M059J (cell line): ENCODE measurements at places on chromosomes 3 and 15.

- DNase-seq: peak; percentile 93
Measured at GRCh38 chr3:13544293-13544831, 4.6 kb upstream of the FBLN2 start.

GRCh38 chr15:55965091-55965490, 28.3 kb downstream of the NEDD4 start:
- DNase-seq: peak; percentile 12

GRCh38 chr15:89814112-89814742, 425 bp downstream of the ANPEP start:
- no peak for DNase-seq

- no peak for DNase-seq
Measured at GRCh38 chr3:182782149-182782548, 11.2 kb upstream of the ATP11B start.

GRCh38 chr3:46395766-46396530, 10.9 kb downstream of the CCR5AS start:
- DNase-seq: peak; percentile 45

- DNase-seq: no peak
Measured at GRCh38 chr3:55692295-55692956, 205.3 kb upstream of the WNT5A start.

GRCh38 chr3:143849854-143850549, 1.7 kb upstream of the SLC9A9 start:
- peak; percentile 53 for DNase-seq

DNA sequence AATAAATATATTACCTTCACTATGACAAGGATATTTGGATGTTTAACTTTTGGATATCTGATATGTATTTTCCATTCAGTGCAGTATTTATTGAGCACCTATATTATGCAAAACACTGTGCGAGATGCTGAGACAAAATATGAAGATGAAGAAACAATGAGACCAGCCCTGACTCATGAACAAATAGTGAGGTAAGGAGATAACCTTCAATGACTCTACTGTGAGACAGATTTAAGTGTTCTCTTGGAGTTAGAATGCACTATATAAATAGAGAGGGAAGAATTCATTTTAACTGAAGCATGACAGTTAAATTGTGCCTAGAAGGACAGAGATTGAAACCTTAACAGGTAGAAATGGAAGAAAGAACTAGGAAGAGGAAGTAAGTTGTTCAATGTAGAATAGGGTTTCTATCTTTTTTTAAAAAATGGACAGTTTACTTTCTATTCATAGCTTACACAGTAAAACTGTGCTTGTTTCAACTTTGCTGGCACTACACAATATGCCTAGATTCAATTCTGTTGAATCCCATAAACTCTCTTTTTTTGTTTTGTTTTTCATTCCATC, 124.2 kb downstream of the ZBTB20 start:
- DNase-seq: no peak

- no peak for DNase-seq
Measured at GRCh38 chr3:154522036-154522602, 92.1 kb upstream of the GPR149 start.

- DNase-seq: no peak
Measured at GRCh38 chr3:48214225-48214624, 9.1 kb upstream of the CAMP start.

- DNase-seq: no peak
Measured at GRCh38 chr15:43270676-43271306, 4.1 kb upstream of the TGM5 start.

DNA sequence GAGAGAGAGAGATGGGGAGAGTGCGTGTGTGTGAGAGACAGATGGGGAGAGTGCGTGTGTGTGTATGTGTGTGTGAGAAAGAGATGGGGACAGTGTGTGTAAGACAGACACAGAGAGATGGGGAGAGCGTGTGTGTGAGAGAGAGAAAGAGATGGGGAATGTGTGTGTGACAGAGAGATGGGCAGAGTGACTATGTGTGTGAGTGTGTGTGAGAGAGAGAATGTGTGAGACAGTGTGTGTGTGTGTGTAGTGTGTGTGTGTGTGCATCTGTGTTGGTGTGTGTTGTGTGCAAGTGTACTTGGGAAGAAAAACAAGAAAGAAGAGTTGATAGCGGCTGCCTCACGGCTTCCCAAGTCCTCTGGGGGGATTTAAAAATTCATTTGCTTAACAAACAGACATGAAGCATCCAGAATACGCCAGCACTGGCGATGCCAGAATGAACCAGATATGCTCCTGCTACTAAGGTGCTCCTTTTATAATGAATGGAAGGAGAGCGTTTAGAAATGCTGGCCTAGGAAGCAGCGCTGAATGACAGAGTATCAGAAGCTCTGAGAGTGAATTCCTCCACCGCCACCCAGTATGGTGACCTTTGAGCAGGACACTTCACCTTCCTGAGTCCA, 186.1 kb upstream of the TSC22D2 start:
- no peak for DNase-seq

DNA sequence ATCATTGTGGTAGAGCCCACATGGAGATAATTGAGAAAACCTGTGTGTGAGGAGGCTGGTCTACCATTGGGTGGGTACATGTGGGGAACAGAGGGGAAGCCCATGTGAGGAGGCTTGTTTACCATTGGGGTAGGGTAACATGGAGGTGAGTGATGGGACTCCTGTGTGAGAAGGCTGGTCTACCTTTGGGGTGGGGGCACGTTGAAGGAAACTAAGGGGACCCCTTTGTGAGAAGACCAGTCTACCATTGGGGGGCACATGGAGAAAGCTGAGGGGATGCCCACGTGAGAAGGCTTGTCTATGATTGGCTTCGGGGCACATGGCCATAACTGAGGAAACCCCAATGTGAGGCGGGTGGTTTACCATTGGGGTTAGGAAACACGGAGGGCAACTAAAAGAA, 158.5 kb downstream of the FBLN2 start:
- DNase-seq: no peak

GRCh38 chr15:31081588-31082250, 19.8 kb downstream of the TRPM1 start:
- peak; percentile 51 for DNase-seq

DNA sequence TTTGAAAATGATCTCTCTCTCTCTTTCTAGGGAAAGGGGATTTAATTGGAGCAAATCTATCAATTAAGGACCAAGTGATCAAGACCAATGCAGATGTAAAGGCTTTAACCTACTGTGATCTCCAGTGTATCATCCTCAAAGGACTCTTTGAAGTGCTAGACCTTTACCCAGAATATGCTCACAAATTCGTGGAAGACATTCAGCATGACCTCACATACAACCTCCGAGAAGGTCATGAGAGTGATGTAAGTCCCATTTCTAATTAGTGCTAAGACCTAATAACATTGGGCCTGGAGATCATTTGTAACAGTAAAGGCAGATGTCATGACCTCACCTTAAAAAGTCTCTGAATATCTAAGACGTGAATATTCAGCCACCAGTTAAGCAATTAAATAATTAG, 308.4 kb downstream of the KCNH8 start:
- no peak for DNase-seq

DNA sequence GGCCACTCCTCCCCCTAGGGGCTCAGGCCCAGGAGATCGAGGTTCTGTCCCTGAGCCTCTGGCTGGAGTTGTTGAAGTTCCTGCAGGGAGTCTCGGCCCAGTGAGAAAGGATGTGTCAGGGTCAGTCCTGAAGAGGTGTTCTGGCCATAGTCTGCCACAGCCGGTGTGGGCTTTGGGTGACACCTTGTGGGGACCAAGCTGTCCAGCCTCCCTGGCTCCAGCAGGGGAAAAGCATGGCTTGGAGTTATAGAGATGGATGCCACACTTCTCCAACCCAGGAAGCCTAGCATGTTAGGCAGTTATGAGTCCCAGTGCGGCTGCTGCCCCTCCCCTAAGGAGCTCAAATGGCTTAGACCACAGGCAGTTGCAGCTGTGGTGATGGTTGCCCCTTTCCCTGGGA, 945.6 kb upstream of the GBE1 start:
- DNase-seq: peak; percentile 12

- peak; percentile 86 for DNase-seq
Measured at GRCh38 chr15:75145027-75145841, 56.4 kb upstream of the C15orf39 start.

DNA sequence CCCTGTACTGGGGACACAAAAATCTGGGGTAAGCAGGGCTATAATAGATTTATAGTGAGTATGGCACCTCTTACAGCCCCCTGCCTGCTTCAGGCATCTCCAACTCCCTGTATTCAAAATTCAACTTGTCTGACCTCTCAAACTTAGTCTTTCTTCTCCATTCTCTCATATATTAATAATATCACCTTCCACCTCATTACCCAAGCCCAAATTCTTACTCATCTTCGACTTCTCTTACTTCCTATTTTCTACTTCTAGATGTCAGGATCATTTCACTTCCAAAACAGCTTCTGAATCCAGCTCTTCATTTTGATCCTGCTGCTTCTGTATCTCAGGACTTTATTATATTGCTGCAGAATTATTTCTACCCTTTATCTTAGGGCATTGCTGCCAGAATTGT, 290.7 kb downstream of the CHST2 start:
- DNase-seq: no peak

- DNase-seq: no peak
Measured at GRCh38 chr3:52221563-52222318, 3.7 kb downstream of the TLR9 start.

DNA sequence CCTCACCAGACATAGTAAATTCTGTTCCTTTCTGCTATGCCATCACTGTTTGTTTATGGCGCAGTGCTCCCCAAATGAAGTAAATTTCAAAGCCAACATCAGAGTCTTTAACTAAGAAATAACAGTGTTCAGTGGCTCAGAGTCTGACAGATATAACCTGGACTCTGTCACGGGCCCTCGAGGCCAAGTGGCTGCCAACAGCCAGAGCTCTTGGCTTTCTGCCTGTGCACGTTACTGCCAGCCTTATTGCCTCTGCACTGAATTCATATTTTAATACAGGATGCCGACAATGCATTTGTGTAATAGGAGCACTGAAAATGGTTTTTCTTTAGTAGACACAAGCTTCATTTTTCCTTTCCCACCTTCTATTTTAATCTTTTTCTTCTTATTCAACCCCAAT, 219.9 kb downstream of the NLGN1 start:
- no peak for DNase-seq

DNA sequence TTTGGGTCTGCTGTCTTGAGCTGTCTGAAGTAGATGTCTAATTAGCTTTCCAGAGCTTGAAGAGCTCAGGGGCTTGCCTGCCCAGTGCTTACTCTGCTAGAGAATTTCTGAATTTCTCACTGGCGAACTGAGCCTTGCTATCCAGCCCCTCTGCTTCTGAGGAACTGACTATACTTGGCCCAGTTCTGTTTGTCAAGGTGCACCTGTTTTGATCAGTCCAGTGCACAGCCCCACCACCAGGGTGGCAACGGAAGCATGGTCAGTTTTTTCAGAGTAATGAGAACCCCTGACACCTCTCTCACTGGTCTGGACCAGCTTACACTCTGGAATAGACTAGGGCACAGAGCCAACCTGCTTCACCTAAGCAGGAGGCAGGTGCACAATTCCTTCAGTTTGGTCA, 25.2 kb downstream of the ITGB5 start:
- DNase-seq: no peak

GRCh38 chr3:181919375-181919774, 207.7 kb downstream of the SOX2 start:
- peak; percentile 18 for DNase-seq

DNA sequence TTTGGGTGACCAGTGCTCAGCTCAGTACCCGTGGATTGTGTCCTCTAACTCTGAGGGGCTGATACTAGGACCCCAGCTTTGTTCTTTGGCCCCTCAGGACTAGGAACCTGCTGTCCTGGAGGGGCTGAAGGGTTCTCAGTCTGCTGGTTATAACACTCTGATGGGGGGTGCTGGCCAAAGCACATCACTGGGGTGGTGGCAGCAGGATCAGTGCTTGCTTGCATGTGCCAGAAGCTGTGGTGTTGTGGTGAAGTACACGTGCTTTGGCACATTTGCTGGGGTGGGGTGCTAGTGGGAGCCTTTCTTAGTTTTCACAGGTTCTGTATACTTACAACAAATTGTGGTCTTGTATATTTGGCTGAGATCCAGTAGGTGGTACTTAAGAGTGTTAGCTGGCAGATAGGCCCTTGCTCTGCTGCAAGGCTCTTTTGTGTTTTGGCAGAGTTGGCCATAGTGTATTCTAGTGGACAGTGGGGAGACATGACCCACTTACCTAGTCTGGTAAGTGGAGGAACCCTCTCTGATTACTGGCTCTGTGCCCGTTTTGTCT, 344.3 kb downstream of the EDEM1 start:
- no peak for DNase-seq

- no peak for DNase-seq
Measured at GRCh38 chr3:127120851-127121647, 71.9 kb upstream of the PRR23E start.

DNA sequence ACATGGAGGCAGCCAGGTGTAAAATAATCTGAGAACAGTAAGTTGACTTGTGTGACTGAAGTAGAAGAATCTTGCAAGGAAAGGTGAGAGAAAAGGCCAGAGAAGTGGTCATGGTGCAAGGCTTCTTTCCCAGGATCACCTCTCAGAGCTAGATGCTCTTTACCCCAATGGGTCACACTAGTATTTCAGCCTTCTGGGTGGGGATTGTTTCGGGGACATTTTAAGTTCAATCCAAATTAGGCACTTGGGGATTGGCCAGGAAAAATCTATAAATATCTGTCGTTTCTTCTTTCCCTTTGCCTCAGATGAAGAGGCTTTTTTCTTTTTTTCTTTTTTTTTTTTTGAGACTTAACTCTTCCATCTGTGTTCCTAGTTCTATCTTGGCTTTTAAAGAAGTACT, 188.0 kb downstream of the KLHL25 start:
- DNase-seq: no peak

GRCh38 chr3:129727707-129728106, 121.2 kb upstream of the PLXND1 start:
- DNase-seq: peak; percentile 26

DNA sequence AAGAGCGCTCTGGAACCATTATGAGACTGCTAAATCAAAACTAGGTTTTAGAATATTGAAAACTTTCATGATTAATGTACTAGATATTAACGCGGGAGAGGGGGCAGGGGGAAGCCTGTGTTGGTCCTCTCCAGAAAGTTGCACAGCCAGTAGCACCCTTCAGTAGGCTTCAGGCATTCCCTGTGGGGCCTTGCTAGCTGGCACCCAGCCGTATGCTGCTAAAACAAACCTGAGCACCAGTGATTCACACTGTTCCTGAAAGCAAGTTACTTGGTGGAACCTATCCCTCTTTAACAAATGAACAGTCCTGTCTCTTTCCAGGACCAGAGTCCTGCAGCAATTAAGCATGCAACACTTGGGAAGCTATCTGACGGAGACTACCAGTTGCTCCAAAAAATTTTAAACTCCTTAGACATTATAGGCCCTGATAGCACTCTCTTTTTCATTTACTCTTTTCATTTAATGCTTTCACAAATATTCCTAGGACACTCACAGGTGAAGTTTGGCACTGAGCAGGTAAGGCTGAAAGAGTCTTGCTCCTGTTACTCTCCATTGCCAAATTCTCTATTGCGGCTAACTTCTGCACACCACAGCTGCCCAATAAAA, 1.2 kb upstream of the ATRIP start:
- peak; percentile 12 for DNase-seq

DNA sequence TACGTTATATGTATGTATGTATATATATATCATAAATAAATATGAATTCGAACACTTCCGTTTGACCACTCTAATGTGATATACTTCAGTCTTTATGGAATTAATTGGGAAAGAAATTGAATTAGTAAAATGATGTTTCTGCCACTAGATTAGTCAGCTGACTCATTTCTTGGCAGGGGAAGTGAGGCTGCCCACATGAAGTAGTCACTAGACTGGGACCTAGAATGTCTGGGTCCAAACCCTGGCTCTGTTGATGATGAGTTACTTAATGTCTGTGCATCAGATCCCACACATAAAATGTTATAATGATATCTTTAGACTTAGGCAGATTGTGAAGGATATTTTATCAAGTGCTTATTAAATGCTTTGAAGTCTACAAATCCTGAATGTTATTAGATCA, 27.4 kb upstream of the ARL14 start:
- DNase-seq: peak; percentile 58
